Activated naive CD4-positive, alpha-beta T cell treated with anti-CD3 and anti-CD28 coated beads for 36 hours (primary cell): ENCODE measurements at places on chromosomes 4 and X.
A peak's percentile ranks its signal among the peaks of the same experiment; 100 is the strongest.

- DNase-seq: no peak
- H3K4me1 ChIP-seq: peaks cover 19% of the 10 kb centered on the region
- H3K36me3 ChIP-seq: peaks cover 12% of the 10 kb centered on the region
Measured at GRCh38 chrX:55011294-55011693, 11.1 kb downstream of the APEX2 start.

DNA sequence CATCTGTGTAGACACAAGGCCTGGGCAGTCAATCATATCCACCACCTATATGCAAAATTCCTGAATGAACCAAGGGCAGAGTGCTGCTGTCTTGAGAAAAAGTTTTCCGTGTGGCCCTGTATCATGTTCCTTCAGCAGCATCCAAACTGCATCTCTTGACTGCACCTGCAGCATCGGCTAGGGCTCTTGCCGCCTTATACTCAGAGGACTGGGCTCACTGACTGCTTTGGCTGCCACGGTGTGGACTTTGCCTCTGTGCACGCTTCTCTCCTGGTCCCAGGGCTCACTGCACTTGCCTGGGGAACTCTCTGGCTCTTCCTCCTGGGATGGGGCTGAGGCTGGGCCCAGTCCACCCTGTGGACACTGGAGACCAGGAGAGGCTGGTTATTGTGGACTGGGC lies 39.5 kb upstream of the STS start:
- no peak overlapping the region for H3K4me3 ChIP-seq
- DNase-seq: no peak
- peaks cover 22% of the 10 kb centered on the region for H3K4me1 ChIP-seq

DNA sequence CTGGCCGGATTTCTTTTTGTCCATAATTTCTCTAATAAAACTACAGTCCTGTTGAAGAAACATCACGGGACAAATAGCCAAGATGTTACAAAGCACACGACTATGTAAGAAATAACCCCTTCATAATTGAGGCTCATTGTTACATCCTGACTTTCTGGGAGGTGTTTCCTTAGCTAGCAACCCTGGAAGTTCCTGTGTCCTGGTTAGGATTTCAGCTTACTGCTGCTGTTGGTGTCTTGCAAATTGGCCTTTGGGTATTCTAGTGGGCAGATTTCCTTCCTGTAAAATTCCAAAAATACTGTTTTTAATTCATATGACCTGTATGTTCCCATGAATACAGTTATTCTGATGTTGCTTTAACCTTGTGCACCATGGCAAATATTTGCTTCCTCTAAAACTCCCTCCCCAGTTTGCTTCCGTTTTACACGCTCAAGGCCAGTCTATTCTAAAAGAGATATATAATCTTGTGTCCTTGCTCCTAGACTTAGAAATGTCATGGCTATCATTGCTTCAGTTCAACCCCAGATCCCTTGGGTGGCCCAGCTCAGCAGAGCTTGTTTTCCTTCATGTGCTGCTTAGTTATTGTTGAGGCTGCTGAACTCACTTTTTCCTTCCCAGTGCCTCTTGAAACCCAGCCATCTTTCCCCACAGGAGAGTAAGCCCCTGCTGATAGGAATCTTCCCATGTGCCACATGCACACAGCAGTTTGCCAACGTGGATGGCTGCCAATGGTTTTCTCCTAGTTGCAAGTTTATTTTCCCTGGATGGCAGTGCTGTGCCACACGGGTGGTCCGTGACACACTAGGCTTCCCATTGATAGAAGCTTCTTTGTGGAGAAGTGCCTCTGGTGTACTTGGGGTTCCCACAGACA lies 75.8 kb downstream of the TSPAN7 start:
- DNase-seq: no peak
- H3K4me1 ChIP-seq: peaks cover 7% of the 10 kb centered on the region
- H3K27ac ChIP-seq: no peak overlapping the region
- no peak overlapping the region for H3K4me3 ChIP-seq
- no peaks in the 10 kb centered on the region for H3K27me3 ChIP-seq

- no peaks in the 10 kb centered on the region for H3K4me1 ChIP-seq
- no peaks in the 10 kb centered on the region for H3K27me3 ChIP-seq
- DNase-seq: no peak
- no peak overlapping the region for H3K27ac ChIP-seq
- no peak overlapping the region for H3K4me3 ChIP-seq
Measured at GRCh38 chr4:144547678-144548298, 98.2 kb upstream of the HHIP start.

- H3K4me3 ChIP-seq: no peak overlapping the region
- no peak overlapping the region for H3K27ac ChIP-seq
- H3K4me1 ChIP-seq: peaks cover 2% of the 10 kb centered on the region
- no peaks in the 10 kb centered on the region for H3K36me3 ChIP-seq
- DNase-seq: peak; percentile 7
Measured at GRCh38 chrX:38985375-38985774, 184.1 kb downstream of the MID1IP1 start.

DNA sequence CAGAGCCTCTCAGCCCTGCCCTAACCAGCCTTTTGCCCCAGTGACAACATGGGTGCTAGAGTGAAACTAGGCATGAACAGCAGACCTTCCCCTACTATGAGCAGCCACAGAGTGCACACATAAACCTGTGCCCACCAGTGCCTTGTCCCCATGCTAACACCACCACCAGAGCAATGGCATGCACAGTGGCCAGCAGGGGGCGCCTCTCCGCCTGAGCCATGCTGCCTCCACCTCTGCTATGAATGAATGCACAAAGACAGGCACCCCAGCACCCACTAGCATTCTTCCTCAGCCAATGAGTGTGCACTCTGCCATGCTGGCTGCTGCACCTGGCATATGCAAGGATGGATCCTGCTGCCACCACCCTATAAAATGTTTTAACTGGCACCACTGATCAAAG lies 286.9 kb upstream of the FGF16 start:
- no peak overlapping the region for H3K4me3 ChIP-seq
- H3K27ac ChIP-seq: no peak overlapping the region
- H3K36me3 ChIP-seq: no peaks in the 10 kb centered on the region

DNA sequence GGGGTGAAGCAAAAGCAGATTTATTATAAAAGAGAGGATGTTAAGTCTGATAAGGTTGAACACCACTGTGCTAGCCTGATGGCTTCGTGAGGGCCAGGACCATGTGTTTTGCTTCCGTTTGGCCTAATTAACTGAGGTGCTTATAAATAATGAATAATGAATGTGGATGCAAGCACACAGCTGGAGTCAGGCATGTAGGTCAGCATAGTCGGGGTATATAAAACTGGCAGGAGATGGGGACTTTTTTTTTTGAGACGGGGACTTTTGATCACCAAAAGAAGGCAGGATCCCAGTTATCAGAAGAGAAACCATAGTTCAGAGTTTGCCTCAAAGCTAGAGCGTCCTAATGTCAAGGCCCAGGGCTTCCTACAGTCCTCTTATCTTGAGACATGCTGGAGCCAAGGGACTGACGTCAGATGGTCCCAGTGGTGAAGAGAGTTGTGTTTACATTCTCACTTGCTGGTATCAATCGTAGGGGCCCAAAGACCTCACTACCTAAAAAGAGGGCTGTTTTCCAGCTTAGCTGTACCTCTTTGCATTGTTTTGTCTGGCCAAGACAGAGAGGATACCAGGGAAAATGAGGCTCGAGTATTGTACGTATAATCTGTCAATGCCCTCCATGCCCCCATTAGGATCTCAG lies 50.4 kb downstream of the RTL9 start:
- no peak overlapping the region for H3K27ac ChIP-seq
- peaks cover 5% of the 10 kb centered on the region for H3K4me1 ChIP-seq
- no peaks in the 10 kb centered on the region for H3K27me3 ChIP-seq
- H3K4me3 ChIP-seq: no peak overlapping the region
- no peak for DNase-seq

DNA sequence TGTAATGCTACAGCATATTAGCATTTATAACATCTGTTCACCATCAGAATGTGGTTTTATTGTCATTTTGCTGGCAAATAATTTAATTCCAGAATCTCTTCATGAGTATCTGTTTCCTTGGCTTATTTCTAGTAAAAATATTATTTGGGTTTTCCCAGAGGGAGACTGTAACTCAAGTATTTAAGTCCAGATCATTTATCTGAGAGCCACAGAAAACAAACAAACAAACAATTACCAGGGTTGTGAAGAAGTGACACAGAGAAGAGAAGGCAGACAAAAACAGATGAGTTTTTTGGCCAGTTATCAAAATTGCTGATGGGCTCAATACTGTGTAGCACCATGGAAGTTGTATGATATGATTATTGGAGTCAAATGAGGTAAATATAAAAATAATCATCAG lies 515.1 kb downstream of the TECRL start:
- DNase-seq: no peak
- no peaks in the 10 kb centered on the region for H3K4me1 ChIP-seq
- H3K27ac ChIP-seq: no peak overlapping the region
- H3K4me3 ChIP-seq: no peak overlapping the region
- no peaks in the 10 kb centered on the region for H3K27me3 ChIP-seq

DNA sequence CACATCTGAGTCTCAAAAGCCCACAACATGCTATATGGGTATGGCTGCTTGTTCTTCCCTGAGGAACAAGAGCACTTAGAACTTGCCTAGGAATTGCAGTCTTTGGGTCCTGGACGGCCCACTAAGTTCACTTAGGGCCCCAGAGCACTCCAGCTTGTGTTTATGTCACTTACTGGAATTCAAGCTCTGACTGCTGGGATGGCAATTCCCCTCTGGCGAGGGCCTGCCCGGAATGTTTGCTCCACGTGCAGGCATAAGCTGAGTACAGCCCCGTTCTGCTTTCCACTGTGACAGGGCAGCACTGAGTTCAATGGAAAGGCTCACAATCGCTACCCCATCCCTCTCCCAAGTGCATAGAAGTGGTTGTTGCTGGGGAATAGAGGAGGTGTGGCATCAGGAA lies 25.9 kb upstream of the RASSF6 start:
- no peaks in the 10 kb centered on the region for H3K36me3 ChIP-seq
- no peak overlapping the region for H3K4me3 ChIP-seq
- peaks cover 2% of the 10 kb centered on the region for H3K27me3 ChIP-seq
- no peak overlapping the region for H3K27ac ChIP-seq
- no peak for DNase-seq

DNA sequence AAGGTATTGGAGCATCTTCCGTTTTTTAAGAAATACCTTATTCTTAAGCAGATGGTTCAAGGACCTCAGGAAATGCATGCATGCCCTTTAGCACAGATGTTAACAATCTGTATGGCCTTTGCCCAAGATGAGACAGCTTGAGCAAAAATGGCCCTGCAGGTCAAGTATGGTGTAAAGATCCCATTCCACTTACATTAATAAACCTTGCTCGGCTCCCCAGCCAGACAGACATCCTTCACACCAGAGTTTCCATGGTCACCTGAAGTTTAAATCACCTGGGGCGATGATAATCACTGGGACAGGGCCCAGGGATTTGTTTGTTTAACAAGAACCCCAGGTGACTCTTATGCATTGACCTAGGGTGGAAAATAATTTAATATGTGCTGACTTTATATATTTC lies 287.0 kb upstream of the NOCT start:
- H3K4me3 ChIP-seq: no peak overlapping the region
- H3K36me3 ChIP-seq: no peaks in the 10 kb centered on the region
- DNase-seq: no peak

DNA sequence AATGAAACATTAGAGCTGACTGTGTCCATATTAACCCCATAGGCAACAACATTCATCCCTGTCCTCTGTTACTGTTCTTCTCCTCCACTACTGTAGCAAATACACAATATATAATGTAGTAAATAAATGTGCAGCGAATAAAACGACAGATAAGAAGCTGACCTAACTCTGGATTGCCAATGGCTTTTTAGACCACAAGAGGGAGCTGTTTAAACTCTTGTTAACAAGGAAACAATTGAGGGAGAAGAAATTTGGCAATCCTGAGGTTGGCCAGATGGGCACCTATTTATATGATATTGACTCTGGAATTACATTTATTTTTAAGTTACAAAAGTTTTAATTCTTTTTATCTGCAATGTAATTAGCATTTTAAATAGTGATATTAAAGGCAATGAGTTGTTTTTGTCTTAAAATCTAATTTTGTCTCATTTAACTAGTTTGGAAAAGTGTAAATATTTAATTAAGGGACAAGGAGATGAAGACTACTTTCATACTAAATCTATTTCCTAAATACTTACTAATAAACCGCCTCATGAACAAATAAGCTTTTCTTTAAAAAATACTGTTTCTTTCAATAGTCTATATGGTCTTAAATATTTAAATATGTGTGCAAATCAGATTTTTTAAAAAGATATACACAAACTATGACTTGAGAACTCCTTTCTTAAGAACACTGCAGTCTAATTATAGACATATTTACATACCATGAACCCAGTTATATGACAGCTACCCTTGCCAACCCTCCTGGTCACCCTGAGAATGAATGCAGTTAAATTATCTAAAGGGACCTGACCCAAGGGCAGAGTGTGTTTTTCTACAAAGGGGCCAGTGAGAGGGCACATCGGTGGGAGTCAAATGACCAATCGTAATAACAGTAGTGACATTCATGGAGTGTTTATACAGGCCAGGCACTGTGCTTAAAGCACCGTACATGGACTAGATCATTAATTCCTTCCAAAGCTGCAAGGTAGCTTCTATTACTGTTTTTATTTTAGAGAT lies 52.9 kb upstream of the HPF1 start:
- H3K27ac ChIP-seq: no peak overlapping the region
- H3K27me3 ChIP-seq: peaks cover 2% of the 10 kb centered on the region
- peak; percentile 22 for DNase-seq
- H3K4me1 ChIP-seq: peaks cover 2% of the 10 kb centered on the region
- no peak overlapping the region for H3K4me3 ChIP-seq

DNA sequence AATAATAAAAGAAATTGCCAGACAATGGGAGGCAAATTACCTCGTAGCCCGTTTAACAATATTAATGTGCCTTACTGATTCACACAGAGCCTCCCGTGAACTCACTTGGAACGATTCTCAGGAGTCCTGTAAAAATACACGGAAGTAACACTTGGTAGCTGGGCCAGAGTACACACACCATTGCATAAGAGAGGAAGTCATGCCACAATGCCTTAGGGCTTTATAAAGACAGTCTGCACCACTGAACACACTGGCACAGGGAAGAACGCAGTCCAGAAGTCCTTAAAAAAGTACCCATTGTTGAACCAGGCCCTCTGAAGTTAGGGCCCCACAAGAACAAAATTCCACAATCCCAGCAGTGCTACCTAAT lies 15.1 kb downstream of the SLC2A9 start:
- DNase-seq: no peak
- no peak overlapping the region for H3K27ac ChIP-seq
- H3K4me3 ChIP-seq: no peak overlapping the region
- H3K27me3 ChIP-seq: no peaks in the 10 kb centered on the region

GRCh38 chr4:59341506-59341905 lies 1858.6 kb upstream of the ADGRL3 start:
- H3K27me3 ChIP-seq: no peaks in the 10 kb centered on the region
- no peak overlapping the region for H3K4me3 ChIP-seq
- no peak for DNase-seq
- no peaks in the 10 kb centered on the region for H3K36me3 ChIP-seq
- H3K4me1 ChIP-seq: no peaks in the 10 kb centered on the region

DNA sequence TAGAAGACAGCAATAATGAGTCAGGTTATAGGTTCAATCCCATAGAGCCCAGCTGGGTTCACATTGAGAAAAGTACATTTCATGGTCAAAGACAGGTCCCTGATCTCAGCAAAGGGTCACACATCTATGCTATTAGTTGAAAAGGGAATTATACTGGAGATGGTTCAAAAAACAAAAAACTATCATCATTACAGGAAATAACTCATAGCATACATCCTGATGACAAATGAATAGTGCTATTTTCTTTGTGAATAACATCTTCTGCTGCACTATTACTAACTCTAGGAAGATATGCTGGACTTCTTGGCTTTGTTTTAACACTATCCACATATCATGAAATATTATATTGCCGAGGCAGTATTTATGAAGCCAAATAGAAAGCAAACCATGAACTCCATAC lies 202.5 kb upstream of the MAB21L2 start:
- peaks cover 18% of the 10 kb centered on the region for H3K36me3 ChIP-seq
- no peaks in the 10 kb centered on the region for H3K27me3 ChIP-seq
- no peak for DNase-seq
- no peak overlapping the region for H3K27ac ChIP-seq
- no peak overlapping the region for H3K4me3 ChIP-seq
- H3K4me1 ChIP-seq: no peaks in the 10 kb centered on the region
